ENCODE measurements at places on chromosomes 3 and 15.

GRCh38 chr3:47852604-47853602 lies 50.0 kb downstream of the DHX30 start:
- DNase-seq, result no peak

DNA sequence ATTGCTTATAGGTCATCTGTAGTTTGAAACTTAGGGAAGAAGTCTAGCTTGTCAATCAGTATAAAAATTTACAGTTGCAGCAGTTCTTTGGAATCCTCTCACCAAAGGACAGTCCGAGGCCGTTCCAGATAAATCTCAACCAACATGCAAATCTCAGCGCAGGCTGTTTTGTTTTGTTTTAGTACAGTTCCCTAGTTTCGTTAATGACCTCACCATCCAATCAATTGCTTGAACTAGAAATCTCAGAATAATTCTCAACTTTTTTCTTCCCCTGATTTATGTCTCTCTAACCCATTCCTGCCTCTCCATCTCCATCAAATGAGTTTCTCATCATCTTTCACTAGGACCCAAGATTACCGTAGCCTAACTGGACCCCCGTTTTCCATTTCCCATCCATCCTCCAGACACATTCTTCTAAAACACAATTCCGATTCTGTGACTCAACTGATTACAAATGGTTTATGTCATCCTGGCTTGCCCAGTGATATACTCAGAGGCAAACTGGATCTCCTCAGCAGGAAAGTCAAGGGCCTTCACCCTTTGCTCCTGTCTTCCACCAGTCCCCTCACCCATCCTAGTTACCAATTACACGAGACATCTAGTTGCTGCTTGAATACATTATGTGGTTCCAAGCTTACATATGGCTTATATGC lies 1.3 kb downstream of the SMCO1 start:
- DNase-seq, result no peak

DNA sequence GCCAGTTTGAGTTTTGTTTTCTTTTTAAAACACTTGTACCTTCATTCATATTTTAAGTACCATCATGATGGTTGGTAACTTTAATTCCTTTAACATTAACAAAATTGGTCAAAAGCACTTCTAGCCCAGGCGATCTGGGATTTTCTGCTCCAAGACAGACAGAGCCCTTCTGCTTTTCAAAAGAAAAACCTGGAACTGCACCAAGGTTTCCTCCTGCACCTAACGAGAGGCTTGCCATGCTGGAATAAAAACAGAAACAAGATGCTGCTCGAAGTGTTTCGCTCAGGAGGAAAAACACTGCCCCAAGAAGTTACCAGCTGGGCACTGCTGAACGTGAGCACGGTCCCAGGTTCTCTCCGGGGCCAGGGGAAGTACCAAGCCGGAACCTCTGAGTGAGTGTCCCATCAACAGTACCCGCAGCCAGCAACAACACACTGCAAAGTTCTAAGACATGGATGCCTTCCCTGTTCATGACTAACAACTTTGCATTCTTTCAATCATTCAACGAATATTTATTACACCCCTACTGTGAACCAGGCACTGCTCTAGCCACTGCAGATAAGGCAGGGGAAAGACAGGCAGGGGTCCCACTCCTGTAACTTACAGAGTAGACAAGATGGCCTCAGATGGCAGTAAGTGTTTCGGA lies 98.8 kb downstream of the XXYLT1 start:
- DNase-seq, result no peak

- DNase-seq, result no peak
These were observed 1.7 kb downstream of the BNC1 start for GRCh38 chr15:83282776-83283137.

DNA sequence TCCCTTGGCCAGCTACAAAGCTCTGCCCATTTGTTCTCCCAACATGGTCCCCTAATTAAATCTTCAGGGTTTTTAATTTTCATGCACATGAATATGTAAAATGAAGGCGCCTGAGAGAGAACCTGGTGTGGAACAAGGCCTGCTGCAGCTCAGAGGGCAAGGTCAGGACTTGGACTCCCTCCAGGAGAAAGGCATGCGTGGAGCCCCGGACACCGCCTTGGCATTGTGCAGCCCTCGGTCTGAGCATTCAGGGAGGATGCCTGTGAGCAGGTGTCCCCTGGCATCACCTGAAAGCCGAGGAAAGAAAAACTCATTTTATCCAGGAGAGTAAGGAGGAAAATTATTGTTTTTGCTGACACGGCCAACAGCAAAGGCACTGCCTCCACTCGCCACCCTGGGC lies 33.8 kb upstream of the EPHB1 start:
- no peak for DNase-seq

DNA sequence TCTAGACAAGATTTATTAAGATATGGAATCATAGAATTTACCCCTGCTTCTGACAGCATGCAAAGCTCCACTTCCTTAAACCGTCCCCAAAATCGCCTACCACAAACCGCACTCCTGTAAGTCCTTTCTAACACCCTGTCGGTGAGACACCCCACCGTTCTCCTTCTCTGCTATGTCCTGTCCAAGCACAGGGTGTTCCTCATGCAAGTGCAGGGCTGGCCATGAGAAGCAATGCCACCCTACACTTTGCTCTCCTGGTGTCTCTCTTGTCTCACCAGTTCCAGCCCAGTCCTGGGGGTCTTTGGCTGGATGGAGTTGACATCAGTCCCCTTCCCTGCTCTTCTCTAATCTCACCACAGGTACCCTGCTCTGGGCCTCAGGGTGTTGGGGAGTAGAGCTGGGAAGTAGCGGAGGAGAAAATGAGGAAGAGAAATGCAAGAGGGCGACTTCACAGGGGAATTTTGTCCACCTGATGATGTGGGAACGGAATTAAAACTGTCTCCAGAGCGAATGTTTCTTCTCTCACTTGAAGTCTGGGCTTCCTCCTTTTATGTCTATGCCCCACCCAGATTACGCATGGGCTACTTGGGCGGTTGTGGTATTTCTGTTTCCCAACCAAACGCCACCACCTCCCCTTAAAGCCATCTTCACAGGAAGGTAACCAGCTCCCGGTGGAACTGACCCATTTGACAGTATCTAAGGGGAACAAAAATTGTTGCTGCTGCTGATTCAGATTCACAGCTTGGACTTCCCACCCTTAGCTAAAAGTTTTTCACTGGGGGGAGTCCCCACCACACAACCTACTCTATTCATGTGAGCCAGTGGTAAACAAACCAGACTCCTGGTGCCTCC lies 49.9 kb downstream of the CASR start:
- no peak for DNase-seq

GRCh38 chr3:25454005-25454927 lies 26.2 kb downstream of the RARB start:
- DNase-seq, result no peak

GRCh38 chr3:189699885-189700284 lies 68.7 kb downstream of the TP63 start:
- DNase-seq, result no peak

DNA sequence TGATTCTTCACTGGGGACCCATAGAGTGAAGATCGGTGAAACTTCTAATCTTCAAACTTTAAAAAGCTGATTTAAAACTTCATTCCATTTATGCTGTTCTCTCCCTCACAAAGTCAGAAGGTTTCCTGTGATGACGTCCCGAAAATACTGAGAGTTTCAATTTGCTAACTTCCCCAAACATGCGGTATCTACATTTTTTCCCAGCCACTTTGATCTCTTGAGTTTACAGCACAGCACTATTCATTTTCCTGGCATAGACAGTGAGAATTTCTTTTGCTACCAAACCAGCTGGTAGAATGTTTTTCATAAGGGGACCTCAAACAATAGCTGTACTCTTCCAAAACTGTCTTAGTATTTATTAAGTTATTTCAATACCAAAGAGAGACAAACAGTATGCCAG lies 156.8 kb downstream of the LSAMP start:
- no peak for DNase-seq

DNA sequence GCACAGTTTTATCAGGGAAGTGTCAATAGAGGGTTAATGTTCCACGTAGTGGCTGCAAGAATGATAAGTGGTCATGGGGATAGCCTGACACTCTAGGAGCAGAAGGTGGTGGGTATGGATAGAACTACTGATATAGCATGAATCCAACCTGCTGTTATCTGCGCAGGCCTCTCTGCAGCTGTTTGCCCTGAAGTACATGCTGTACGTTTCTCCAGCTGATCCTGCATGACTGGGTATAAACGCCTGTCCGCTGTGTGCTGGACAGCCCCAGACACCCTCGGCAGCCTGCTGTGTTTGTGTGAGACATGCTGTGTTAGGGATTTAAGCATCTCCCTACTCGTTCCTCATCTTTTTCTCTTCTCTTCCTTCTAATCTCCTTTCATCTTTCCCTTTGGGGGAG lies 87.1 kb downstream of the LPP start:
- DNase-seq, result no peak

- DNase-seq, result no peak
These were observed 34.8 kb downstream of the PTPN9 start for GRCh38 chr15:75544359-75544758.

DNA sequence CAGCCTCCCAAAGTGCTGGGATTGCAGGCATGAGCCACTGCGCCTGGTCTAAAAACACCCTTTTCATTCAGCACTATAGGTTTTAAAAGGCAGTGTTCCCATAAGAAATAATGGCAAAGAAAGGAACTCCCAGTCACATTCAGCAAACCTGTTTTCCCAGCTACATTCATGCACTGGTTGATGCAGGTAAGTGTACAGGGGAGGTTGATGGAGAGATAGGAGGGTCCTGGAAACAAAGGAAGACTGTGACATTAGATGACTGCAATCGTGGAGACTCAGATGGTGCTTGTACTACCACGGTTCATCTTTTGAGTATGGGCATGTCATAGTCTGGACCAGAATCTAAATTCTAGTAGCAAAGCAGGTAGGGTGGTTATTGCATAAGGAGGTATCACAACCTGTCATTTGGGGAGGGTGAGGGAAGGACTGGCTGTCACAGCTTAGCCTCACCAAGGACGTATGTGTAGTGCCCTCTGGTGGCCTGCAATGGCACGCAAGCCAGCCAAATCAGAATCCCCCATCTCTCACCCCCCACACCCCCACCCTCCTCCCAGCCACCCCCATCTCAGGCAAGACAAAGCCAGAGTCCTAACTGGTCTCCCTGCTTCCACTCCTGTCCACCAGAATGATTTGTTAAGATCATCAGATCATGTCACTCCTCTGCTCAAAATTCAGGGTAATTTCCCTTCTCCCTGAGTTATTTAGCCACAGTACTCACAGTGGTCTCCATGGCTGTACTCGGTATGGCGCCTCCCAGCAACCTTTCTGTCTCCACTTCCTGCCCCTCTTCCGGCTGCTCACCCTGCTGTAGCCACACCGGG lies 28.8 kb upstream of the UBL7 start:
- peak; percentile 63 for DNase-seq

DNA sequence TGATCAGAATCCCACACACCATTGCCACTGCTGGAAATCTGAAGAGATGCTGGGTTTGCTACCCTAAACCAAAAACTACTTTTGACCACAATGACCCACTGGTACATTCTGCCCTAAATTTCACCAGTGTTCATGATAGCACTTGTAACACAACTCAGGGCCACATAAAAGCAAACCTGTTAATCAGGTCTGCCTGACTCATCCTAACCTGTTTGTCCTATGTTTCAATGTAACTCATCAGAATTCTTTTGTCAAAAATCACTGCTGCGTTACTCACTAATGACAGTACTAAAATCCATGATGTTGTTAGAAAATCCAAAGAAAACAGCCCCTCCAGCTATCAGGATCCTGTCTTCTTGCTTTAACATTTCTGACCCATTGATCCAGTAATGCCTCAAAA lies 55.6 kb upstream of the XCR1 start:
- no peak for DNase-seq

DNA sequence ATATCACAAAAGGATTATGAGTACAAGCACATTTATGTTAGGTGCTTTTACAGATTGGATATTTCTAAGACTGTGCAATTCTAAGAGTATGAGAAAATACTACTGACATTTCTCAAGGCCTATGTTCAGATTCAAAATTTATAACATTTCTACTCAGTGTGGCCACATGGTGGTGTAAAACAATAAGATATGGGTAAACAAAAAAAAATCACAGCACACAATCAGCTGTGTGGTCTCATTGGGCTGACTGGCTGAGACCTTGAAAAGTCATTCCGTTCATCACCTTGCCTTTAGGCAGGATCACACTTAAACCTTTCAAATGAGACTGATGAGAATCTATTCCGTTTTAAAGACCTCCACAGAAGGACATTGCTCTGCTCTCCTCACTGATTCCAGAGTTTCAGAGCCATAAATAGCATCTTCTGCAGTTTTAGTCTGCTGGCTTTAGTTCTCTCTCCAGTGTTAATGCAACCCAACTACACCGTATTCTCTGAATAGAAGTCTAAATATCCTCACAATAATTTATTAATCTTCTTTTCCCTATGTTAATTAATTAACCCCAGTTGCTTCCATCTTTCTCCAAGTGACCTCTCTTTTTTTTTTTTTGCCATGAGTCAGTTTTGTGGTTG lies 158.2 kb downstream of the SPATA16 start:
- DNase-seq, result no peak

DNA sequence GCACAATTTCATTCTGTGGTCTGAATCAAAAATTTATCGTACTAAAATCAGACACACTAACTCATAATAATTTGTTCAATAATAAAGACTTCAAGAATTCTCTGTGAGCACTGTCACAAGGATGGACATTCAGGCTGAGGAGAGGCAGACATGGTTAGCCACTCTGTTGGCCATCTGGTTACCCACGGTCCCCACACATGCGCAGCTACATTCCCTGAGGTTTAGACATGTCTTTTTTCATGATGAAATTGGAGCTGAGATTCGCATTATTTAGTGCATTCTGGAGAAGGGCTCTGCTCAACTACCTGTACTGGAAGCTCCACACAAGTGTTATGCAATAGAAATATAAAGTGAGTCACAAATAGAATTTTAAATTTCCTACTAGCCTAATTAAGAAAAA lies 156.9 kb downstream of the SUCNR1 start:
- DNase-seq, result no peak

DNA sequence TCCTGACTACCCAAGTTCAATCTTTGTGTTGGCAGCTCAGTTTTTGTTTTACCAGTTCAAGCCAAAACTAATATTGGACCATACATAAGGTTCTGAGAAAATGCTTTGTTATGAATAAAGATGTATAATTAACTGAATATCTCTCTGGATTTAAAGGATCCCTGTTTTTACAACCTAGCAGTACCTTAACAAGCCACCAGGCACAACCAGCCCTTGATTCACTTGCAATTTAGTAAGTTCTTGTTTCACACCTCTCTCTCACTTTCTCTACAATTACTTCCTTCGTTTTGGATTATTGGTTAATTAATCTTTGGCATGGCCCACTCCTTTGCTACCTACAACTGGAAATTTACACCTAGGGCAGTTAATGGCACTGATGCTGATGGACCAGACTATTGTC lies 531.9 kb downstream of the SQOR start:
- no peak for DNase-seq

- no peak for DNase-seq
These were observed 92.8 kb downstream of the EOMES start for GRCh38 chr3:27629366-27629765.

- DNase-seq, result no peak
These were observed 419.5 kb upstream of the NAALADL2 start for GRCh38 chr3:174439331-174440252.

GRCh38 chr3:17142516-17142915 lies 257.8 kb downstream of the PLCL2 start:
- DNase-seq, result no peak

Measured in activated T-cell treated with anti-CD3 and anti-CD28 coated beads for 24 hours (primary cell).